Liver (tissue), 10 donors: ENCODE measurements at places on chromosomes 16 and 17. TPM values are rescaled to one million over a fixed set of nuclear protein-coding genes. Genes with fewer than 3 reads are reported as not detected.

GRCh38 chr17:70535986-70536385 is 366.7 kb downstream of the KCNJ2 start:
- DNase-seq, result no peak
- no peak overlapping the region for H3K4me3 ChIP-seq

The ALOX12B gene
- not detected for polyA plus RNA-seq

- H3K27ac ChIP-seq, result peak overlapping the region; percentile 47
- H3K36me3 ChIP-seq, result peaks cover 11% of the 10 kb centered on the region
- H3K4me1 ChIP-seq, result peaks cover 7% of the 10 kb centered on the region
These were observed 46.1 kb downstream of the ABCA8 start for GRCh38 chr17:68909066-68909465.

GRCh38 chr17:11986942-11987329 is 10.3 kb downstream of the ZNF18 start:
- peaks cover 19% of the 10 kb centered on the region for H3K4me1 ChIP-seq
- H3K4me3 ChIP-seq, result peak overlapping the region; percentile 60
- no peak for DNase-seq
- H3K27me3 ChIP-seq, result no peaks in the 10 kb centered on the region

DNA sequence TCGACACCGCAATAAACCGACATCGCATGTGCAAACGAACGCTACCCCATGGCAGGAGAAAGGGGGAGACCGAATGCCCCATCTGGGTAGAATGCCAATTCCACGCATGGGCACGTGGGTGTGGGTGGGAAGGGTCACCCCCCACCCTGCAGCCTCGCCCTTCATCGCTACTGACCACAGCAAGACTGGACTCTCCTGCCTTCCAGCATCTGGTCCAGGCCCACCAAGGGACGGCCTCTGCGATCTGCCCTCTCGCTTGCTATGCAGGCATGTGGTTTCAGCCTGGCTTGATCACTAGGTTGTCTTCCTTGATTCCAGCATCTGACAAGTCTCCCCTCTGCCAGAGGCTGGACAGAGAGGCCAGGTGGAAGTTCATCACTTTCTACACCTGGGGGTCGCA is 159.3 kb downstream of the C16orf78 start:
- no peak overlapping the region for H3K4me3 ChIP-seq
- H3K27ac ChIP-seq, result no peak overlapping the region
- H3K36me3 ChIP-seq, result no peaks in the 10 kb centered on the region
- no peaks in the 10 kb centered on the region for H3K27me3 ChIP-seq
- no peak for DNase-seq

The TP53TG3B gene
- not detected for polyA plus RNA-seq
